ENCODE measurements at places on chromosomes 1 and 21.

- no peak for DNase-seq
These were observed 35.2 kb upstream of the NTPCR start for GRCh38 chr1:232915212-232915611.

GRCh38 chr1:93708734-93709481 is 27.3 kb upstream of the BCAR3 start:
- no peak for DNase-seq

DNA sequence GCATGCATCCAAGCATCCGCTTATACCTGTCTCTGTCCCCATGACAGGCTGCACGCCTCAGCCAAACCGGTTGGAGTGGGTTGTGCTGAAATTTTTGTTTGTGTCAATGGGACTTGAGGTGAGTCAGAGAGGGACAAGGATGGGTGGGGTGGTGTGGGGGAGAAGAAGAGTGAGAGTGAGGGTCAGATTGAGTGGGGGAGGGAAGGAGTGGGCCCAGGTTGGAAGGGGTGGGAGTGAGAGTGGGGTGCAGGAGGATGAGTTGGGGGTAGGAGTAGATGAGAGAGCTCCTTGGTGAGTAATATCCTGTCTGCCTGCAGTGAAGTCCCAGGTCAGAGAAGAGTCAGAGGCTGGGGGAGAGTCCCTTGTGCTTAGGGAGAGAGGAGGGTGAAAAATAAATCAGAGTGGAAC is 3.3 kb upstream of the NECTIN4 start:
- peak; percentile 49 for DNase-seq

DNA sequence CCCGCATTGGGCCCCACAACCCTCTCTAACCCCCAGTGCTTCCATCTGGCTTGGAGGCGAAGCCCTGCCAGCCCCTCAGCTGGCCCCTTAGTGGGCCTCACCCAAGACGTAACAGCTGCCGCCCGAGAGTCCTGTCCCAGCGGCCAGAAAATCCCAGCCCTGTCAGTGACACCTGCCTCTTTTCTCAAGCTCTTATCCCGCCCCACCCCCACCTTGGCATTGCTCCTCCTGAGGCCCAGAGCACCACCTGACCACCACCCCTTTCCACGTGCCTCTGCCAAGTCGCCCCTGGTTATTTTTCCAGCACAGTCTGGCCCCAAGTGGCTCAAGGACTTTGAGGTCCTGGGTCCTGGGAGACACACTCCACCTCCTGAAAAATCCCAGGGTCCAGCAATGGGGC is 5.9 kb upstream of the CTRC start:
- DNase-seq = no peak

DNA sequence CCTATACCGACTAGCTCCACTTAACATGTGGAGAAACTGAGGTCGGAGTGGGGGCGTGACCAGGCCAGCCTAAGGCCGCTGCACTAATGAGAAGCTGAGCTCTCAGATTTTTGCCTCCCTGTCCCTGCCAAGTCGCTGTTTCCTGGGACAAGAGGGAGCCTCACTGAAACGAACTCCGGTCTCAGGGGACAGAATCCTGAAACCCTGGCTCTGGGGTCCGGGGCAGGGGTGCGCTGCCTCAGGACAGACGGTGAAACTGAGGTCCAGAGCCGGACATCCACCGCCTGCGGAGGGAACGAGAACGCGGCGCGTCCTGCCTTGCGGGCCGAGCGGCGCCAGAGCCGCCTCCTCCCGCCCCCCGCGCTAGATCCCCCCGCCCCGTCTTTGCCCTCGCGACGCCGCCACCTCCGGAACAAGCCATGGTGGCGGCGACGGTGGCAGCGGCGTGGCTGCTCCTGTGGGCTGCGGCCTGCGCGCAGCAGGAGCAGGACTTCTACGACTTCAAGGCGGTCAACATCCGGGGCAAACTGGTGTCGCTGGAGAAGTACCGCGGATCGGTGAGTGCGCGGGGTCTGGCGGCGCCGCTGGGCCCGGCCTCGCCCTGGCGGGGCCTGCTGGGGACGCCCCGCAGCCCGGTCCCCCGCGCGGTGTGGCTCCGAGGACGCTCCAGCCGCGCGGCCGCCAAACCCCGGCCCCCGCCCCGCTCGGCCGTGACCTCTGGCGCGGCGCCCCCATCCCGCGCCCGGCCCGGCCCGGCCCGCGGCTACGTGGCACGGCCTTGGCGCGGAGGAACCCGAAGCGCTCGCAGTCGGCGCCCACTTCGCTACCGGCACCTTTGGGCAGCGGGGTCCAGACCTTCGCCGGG is at the start of gene GPX7:
Gene GPX7 (plus strand): TSS at position 381 of the 865 bp plus-strand sequence. CDS start 39 bp downstream, at position 420.
- DNase-seq = peak; percentile 58

DNA sequence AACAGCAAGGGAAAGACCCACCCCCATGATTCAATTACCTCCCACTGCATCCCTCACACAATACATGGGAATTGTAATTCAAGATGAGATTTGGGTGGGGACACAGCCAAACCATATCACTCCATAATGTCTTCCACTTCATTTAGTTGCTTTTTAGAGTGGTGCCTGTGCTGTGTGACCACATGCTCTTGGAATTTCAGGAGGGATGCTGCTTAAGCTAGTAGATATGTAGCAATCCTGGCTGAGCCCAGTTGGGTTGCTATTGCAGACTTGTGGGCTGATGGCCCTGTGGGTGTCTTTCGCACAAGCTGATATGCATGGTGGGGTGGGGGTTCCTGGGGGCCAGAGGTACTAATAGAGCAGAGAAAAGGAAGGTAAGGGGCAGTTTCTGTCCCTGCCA is 160.4 kb upstream of the SYT6 start:
- no peak for DNase-seq

- no peak for DNase-seq
These were observed 475.9 kb downstream of the PTPRU start for GRCh38 chr1:29712284-29712651.

DNA sequence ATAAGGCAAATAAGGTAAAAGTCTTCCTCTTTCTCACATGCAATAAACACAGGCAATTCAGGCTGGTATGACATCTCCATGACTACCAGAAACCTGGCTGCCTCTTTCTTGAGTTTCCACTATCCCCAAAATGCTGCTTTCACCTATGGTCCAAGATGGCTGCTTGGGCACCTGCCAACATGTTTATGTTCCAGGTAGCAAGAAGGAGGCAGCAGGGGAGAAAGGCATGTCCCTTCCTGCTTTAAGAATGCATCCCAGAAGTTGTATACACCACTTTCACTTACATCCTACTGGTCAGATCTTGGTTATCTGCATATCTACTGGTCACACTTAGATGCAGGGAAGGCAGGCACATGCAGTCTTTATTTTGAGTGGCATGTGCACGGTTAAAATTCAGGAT is 19.4 kb upstream of the ACOT11 start:
- DNase-seq = no peak

- no peak for DNase-seq
These were observed 613.5 kb downstream of the LMO4 start for GRCh38 chr1:87942165-87942564.

DNA sequence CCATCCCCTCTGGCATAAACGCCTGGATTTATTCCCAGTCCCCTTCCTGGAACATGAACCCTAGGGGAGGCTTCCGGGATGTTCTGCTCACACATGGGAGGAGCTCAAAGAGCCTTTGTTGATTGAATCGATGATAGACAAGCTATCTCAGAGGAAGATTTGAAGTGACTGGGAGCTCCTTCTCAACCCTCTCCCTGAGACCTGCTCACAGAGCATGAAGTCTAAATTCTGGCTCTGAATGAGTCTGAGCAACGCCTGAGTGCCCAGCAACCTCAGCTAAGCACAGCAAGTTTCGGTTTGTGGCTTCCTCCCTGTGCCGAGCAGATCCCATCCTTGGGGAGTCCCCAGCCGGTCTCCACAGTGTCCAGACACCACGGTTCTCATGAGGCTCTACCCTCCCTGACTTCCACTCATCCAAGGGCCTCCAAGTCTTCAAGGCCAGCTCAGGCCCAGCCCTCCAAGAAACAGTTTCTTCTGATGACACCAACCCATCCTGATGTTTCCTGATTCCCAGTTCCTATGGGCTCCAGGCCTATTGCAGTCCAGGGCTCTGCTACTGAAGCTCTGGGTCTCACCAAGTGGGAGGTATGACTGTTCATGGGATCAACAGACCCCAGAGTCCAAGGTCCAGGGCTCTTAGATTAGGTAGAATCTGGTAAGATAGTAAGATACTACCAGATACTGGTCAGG is 190.8 kb downstream of the DYRK1A start:
- DNase-seq = no peak

- DNase-seq = no peak
These were observed 42.1 kb upstream of the SRP9 start for GRCh38 chr1:225735252-225736149.

GRCh38 chr1:2227346-2228156 is 568 bp upstream of the SKI start:
- peak; percentile 94 for DNase-seq

DNA sequence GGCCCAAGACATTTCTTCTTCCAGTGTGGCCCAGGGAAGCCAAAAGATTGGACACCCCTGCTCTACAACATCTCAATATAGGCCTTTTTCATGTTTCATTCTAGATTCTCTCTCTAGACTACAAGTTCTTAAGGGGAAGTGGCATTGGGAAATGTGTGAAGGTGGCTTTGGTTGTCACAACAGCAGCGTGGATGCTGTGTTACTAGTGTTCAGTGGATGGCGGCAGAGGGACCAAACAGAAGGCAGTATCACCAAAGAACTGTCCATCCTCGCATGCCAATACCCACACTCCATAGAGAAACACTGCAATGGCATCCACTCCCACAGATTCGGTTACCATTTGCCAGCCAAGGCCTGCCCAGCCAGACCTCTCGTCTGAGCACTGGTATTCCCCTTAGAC is 24.3 kb upstream of the IFNAR2 start:
- DNase-seq = peak; percentile 60

DNA sequence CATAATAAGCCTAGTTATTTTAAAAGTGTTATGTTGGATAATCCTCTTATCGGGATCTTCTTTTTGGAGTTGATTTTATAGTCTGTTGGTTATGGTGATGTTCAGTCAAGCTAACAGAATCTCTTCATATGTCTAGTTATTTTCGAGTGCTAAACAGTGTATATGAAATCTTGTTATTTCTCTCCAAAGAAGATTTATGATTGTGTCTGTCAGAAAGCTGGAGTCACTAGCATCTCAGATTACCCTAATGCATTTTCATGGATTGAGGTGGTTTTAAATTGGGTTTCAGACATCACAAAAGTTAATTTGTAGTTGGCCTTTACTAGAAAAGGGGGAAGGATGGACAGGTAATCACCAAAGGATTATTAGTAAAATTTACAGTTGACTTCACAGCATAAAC is 13.3 kb downstream of the MAEL start:
- DNase-seq = no peak

- no peak for DNase-seq
These were observed 162.5 kb downstream of the RWDD3 start for GRCh38 chr1:95396557-95396956.

- no peak for DNase-seq
These were observed 118.0 kb downstream of the ATP5PO start for GRCh38 chr21:33797565-33797964.

- DNase-seq = peak; percentile 3
These were observed 80.2 kb upstream of the GREM2 start for GRCh38 chr1:240691909-240692705.

DNA sequence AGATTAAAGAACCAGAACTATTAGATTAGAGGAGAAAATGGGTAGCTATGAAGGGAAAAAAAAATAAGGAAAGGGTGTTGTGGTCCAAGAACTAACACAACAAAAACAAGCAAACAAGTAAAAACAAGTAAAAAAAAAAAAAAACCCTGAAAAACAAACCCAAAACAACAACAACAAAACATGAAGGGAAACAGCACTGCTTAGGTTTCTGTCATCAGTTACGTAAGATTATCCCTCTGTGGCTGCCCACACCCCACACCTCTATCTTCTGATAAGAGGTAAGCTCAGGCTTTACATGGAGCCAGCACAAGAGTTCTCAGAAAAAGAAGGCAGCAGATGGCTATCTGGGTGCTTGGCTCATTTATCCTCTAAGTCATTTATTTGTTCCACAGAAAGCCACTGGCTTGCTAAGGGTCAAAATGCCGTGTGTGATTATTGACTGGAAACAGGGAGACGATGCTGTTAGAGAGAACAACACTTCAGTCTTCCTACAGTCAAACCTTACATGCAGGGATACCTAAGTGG is 57.5 kb downstream of the KIAA0319L start:
- DNase-seq = peak; percentile 46

- peak; percentile 42 for DNase-seq
These were observed 21.5 kb upstream of the RNF187 start for GRCh38 chr1:228465571-228466146.

Data from CD4-positive, alpha-beta T cell treated with Interleukin-4 for 4 hours (primary cell).